Right cardiac atrium (tissue), 5 donors: ENCODE measurements at places on chromosomes 6 and 20. TPM values are rescaled to one million over a fixed set of nuclear protein-coding genes. Genes with fewer than 3 reads are reported as not detected.

PERP gene
- total RNA-seq = 34.6 TPM

COL11A2 gene
- total RNA-seq = 1.6 TPM

DEF6 gene
- 3.6 TPM for total RNA-seq

DEFB124 gene
- total RNA-seq = not detected

FAM110A gene
- 3.6 TPM for total RNA-seq

RNF144B gene
- total RNA-seq = 11.9 TPM

KCNK16 gene
- total RNA-seq = not detected

TRAPPC3L gene
- total RNA-seq = 0.20 TPM

HELZ2 gene
- 15.6 TPM for total RNA-seq

OXT gene
- total RNA-seq = 0.50 TPM

RNF114 gene
- total RNA-seq = 44.0 TPM

TMEM14A gene
- 15.2 TPM for total RNA-seq

LPA gene
- total RNA-seq = not detected

CAP2 gene
- total RNA-seq = 100 TPM

OPN5 gene
- total RNA-seq = not detected

PRICKLE4 gene
- total RNA-seq = 2.8 TPM

DNA sequence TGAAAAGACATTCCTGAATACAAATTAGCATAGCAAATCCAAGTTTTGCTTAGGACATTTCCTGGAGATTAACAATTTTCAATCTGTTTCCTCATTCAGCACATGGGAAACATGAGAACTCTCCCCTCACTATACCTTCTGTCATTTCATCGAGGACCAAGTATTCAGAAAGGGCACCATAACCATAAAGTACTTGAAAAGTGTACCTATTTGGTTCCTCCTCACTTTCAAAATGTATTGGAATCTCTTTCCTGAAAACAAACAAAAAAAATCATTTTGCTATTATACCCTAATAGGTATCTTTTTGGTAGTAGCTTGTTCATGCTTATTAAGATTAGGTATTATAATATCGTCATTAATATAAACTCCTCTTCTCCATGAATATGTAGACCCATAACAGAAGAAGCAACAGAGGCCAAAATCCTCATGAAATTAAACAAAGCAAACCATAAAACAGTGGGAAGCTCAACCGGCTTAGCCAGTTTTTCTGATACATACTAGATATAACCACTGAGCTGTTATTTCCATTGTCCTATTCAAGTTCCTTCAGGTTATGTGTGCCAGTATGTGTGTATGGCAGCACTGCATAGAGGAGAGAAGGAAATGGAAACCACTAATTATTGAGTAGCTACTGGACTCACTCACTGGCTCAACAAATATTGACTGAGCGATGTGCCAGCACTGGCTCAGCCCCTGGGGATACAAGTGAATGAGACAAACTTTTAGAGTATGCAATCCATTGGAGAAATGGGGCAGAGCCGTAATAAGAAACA is 274.0 kb downstream of the MAFB start:
- no peak for DNase-seq

- no peak for DNase-seq
Measured at GRCh38 chr6:170269846-170270541, 20.9 kb downstream of the DLL1 start.

- DNase-seq = no peak
Measured at GRCh38 chr6:3240595-3240994, 13.1 kb upstream of the TUBB2B start.

DNA sequence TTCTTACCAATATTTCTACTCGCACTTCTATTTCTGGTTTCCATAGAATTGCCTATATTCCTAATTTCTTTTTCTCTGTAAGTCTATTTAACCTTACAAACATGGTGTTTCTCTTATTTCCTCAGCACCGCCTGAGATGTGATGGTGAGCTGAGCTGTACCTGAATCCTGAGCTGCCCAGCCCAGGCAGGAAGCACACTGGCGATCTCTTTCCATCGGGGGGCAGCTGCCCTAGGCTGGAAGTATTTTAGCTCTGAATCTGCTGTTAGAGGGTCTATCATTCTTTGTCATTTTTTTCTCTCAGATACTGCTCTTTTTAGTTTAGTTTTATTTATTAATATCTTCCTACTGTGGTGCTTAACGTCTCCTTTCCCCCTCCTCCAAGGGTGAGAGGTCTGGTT is 173.4 kb upstream of the SLC35B3 start:
- no peak for DNase-seq

GRCh38 chr20:37899105-37900045 is 3.6 kb upstream of the VSTM2L start:
- no peak for DNase-seq

DNA sequence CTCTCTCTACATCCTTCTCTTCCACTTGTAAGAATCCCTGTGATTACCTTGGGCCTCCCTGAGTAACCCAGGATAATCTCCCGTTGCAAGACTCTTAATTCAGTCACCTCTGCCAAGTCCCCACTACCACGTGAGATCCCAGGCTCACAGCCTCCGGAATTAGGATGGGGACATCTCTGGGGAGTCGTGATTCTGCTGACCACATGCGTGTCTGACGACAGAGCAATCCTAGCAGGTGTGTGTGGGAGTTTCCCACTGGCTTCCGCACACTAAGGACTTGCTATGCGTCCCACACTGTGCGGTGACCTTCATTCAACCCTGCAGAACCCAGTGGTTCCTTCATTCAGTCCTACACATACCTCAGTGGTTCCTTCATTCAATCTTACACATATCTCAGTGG is 11.9 kb downstream of the CDH4 start:
- no peak for DNase-seq

GRCh38 chr6:73719046-73719445 is 23.0 kb downstream of the CD109 start:
- DNase-seq = no peak

- DNase-seq = peak; percentile 46
Measured at GRCh38 chr20:63564036-63564810, 9.8 kb downstream of the HELZ2 start.

- DNase-seq = no peak
Measured at GRCh38 chr6:138601128-138601527, 101.8 kb upstream of the NHSL1 start.

- no peak for DNase-seq
Measured at GRCh38 chr6:132005178-132005577, 54.0 kb upstream of the CCN2 start.

DNA sequence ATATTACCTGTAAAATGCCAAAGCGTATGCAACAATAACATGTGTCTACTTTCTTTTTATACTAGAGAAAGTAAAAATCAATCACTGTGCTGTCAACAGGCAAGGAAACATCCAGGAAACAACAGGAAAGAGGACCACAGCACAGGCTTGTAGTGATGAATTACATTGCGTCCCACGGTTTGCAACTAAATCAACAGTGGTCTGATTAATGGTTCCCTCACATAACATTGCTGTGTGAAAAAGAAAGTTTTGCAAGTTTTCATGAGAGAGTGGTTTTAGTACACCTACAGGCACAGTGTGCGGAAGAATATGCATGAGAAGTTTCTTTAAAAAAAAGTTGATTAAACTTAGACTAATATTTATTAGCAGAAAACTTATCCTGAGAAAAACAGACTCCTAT is 329.5 kb upstream of the HSF2 start:
- DNase-seq = no peak

DNA sequence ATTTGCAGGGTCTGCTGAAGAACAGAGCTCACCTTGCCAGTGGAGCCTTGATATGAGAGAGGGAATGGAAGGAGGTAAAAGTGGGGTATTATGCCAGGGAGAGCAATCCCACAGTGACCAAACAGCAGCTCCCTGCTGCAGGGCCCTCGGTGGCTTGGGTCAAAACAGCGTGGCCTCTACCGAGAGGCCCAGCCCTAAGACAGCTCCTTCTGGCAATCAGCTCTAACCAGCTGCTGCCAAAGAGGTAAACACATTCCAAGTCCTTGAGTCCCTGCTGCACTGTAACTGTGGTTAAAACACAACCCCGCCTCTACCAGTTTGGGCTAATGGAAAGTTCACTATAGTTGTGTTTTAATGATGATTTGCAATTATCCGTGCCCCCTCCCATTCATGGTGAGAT is 1.4 kb upstream of the DAAM2 start:
- no peak for DNase-seq

GRCh38 chr6:130035211-130035610 is 16.8 kb downstream of the L3MBTL3 start:
- no peak for DNase-seq

- DNase-seq = peak; percentile 64
Measured at GRCh38 chr6:56370127-56370540, 122.8 kb upstream of the COL21A1 start.

- no peak for DNase-seq
Measured at GRCh38 chr20:60999250-60999649, 252.8 kb upstream of the CDH4 start.

- no peak for DNase-seq
Measured at GRCh38 chr6:113809826-113810225, 47.3 kb upstream of the MARCKS start.

- DNase-seq = peak; percentile 25
Measured at GRCh38 chr20:24669701-24670100, 200.3 kb downstream of the SYNDIG1 start.

DNA sequence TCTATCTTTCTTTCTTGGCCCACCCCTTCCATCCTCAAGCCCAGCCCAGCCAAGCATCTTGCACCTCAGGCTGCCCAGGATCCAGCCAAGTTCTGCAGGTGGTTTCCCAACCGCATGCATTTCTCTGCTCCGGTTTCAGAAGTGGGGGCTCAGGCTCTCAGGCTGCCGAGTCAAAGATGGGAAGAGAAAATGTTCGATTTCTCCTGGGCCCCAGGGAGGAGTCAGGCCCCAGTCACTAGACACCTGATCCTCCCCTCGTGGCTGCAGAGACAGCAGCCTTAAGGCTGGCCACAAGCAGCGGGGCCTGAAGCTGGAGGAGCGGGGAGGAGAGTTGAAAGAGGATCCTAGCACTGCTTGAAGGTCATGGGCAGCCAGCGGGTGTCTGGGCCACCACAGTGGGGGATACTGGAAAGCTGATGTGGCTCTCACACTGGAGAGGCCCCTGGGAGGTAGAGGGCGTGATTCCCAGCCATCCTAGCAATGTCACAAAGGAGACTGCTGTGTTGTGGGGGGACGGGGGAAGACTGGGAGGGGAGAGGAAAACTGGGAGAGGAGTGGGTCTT is 42.2 kb upstream of the ZFAND3 start:
- DNase-seq = peak; percentile 45

DNA sequence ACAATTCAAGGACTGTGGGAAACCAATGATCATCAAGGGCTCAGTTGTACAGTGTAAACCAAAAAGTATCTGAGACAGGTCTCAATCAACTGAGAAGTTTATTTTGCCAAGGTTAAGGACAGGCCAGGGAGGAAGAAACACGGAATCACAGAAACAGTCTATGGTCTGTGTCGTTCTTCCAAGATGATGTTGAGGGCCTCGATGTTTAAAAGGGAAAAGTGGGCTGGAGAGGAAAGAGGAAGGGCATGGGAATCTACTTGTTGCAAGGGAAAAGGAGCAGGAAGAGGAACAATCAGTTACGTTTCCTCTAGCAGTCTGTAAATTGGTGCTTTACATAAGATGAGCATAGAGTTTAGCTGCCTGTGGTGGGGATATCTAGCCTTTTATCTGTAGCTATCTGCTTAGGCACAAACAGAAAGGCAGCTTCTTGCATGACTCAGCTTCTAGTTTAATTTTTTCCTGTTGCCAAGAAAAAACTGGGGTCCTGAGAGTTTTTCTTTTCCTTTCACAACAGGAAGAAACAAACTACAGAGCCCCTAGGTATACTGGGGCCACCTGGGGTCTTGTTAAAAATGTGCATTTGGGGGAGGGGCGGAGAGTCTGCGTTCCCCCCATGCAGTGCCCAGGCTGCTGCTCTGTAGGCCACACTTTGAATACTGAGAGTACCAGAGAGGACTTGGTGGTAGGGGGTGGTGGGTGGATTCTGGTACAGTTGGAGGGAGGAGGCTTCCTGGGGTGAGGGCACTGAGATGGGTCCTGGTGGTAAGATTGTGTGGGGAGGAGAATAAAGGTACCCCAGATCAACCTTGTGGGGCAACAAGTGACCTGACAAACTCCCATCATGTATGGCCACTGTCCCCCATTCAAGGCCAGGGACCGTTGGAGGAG is 35.3 kb upstream of the EZR start:
- no peak for DNase-seq

GRCh38 chr6:153023977-153024708 is 21.6 kb upstream of the MTRF1L start:
- DNase-seq = no peak

DNA sequence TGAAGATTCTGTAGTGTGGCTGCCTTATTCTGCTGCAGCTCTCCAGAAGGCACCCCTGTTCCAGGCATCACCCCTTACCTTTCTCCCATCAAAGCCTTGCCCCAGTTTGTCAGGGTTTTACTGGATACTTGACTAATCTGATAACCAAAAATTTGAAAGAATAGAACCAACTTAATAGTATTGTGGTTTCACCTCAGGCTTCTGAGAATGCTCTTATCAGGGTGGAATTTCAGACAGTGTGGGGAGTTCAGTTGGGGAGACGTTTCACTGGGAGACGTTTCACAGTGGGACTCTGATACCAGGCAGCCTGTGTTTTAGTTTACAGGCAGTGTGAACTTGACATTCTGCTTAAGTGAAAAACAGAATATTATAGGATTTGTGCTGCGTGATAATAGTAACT is 50.5 kb downstream of the SCAND1 start:
- DNase-seq = no peak
